Effector CD8-positive, alpha-beta T cell (primary cell): ENCODE measurements at places on chromosomes 1 and 21.
A peak's percentile ranks its signal among the peaks of the same experiment; 100 is the strongest.

- DNase-seq = no peak
These were observed 974.8 kb downstream of the ADGRL2 start for GRCh38 chr1:82775406-82776000.

GRCh38 chr1:23436520-23437354 is 12.2 kb upstream of the TCEA3 start:
- peak; percentile 58 for DNase-seq

GRCh38 chr1:21212126-21212525 is 35.4 kb upstream of the EIF4G3 start:
- no peak for DNase-seq

DNA sequence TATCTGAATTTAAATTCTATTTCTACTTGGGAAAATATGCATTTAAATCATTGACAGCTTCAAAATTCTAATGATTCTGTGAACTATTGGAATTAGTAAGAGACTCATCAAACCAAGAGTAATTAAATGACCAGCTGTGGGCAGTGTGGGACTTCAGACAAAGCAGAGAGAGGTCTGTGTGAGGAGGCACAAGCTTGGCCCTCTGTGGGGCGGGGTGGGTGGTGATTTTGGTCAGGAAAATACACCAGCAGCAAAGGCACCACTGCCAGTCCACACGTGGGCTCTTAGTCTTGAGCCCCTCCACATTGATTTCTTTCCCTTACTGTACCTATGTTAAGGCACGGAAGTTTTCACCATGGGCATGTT is 39.2 kb upstream of the RAB4A start:
- no peak for DNase-seq

- no peak for DNase-seq
These were observed 13.5 kb upstream of the PPP1R8 start for GRCh38 chr1:27816921-27817630.

GRCh38 chr1:155035936-155036335 is 2.3 kb downstream of the DCST1 start:
- DNase-seq = no peak

- DNase-seq = no peak
These were observed 62.3 kb downstream of the HLCS start for GRCh38 chr21:36904093-36904666.

GRCh38 chr1:81452693-81453366 is 347.9 kb upstream of the ADGRL2 start:
- no peak for DNase-seq

DNA sequence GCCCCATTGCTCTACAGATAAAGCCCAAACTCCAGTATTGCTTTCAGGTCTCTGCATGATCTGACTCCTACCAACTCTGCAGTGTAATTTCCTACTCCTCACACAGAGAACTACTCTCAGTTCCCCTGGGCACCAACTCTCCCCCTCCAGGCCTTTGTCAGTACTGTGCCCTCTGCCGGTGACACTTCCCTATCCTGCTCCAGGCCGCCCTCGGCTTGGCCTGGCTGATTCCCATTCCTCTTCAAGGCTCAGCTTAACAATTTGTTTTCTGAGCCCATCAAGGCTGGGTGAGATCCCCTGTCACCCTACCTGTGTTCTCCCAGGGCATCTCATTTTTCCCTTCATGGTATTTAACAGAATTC is 2.6 kb downstream of the SLAMF8 start:
- DNase-seq = no peak

GRCh38 chr1:202958544-202959275 is 598 bp upstream of the ADIPOR1 start:
- DNase-seq = no peak

GRCh38 chr21:41048623-41049022 is 119.3 kb upstream of the BACE2 start:
- DNase-seq = no peak

DNA sequence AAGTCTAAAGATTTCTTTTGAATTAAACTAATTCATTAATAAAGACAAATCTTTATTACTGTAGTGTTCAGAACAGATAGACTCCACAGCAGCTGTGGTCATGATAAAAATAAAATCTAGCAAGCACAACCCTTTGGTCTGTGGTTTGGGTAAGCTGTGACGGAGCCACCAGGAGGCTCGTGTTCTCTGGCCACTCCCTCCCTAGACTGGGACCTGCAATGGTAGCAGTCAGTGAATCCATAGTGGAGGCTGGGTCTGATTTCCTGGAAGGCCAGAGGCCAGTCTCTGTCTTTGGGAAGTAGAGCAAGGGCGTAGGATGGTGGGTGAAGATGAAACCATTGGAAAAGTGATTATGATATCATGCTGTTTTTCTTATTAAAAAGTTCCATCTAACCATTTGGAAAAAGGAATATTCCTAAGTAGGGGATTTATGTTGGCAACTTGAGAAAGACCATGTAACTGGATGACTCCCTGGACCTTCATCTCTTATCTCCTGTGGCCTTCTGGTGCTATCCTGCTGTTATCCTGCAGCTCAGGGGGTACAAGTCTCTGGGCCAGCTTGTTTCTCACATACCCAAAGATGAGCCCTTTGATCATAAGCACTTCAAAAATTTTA is 39.0 kb downstream of the TENT5C start:
- no peak for DNase-seq

GRCh38 chr1:166974647-166975345 is 544 bp downstream of the ILDR2 start:
- no peak for DNase-seq

DNA sequence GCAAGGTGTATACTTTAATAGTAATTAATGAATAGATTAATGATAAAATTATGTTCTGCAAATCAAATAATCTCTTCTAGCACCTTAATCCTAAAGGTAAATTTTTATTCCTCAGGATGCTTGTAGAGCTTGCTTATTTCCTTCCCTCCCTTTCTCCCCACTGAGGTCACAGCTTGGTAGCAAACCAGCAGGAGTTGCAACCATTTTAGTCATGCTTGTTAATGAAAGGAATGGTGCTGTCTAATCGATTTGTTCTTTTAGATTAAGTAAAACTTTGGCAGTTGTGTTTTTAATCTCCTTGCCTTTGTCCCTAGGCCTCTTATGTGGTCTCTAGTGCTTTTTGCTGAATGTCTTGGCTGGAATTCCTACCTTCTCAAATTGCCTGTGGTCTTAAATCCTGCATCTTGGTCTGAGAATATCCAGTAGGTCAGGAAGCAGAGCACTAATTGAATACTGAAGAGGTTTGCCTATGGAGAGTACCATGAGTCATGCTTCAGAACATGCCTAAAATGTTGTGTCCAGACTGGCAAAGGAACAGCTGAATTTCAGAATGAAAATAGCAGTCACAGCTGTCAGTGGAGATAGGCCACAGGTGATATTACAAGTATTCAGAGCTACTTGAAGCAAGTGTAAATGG is 36.3 kb upstream of the RWDD3 start:
- DNase-seq = no peak
